Activated effector memory CD4-positive, alpha-beta T cell treated with Interleukin-2 at 50 U/mL for 16 hours (primary cell): ENCODE measurements at places on chromosomes 16 and 17.
A peak's percentile ranks its signal among the peaks of the same experiment; 100 is the strongest.

GRCh38 chr16:85710732-85711131 lies 22.0 kb upstream of the GINS2 start:
- DNase-seq, result no peak

DNA sequence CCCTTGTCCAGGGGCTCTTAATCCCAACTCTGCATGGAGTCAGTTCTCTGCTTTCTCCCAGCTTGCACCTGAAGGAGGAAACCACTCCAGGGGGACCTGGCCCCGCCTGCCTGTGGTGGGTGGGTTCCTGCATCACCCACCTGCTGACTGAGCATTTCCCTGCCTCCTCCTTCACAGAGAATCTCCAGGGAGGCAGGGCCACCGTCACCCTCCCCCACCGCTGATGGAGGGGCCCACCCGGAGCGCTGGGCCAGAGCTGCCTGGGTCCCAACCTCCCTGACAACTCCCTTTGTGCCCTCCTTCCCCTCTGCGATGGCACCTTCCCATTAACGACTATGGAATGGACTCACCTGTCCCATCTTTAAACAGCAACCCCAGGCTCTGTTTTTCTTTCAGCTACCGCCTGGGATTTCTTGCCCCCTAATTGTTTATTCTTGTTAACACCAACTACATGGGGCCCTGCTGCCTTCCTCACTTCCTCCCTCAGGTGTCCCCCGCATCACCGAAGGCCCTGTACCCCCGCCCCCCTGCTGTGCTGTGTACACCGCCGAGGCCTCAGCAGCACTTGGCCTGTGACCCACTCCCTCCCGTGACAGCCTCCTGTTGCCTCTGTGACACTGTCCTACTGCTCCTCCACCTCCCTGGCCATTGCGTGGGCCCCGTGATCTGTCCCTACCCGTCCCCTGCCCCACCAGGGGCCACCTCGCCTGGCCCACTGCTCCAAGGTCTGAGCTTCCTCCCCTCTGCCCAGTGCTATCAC lies 842 bp upstream of the TEDC2 start:
- no peak for DNase-seq

DNA sequence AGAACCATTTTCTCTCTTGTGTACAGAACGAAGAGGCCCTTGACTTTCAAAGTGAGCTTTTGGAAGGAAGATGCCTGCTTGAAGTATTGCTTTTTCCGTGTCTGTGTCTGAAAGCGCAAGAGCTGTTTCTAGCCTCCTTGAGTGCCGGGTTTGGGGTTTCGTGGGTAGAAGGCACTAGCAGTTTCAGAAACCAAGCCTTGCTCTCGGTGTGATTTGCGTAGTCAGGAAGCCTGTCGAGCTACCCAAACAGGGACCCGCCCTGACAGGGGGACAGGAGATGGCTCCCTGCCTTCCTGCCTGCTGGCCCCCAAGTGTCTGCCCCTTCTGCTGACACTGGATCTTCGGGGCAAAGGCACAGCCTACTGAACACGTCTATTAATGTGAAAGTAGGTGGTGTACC lies 322.0 kb downstream of the MAF start:
- peak; percentile 65 for DNase-seq

DNA sequence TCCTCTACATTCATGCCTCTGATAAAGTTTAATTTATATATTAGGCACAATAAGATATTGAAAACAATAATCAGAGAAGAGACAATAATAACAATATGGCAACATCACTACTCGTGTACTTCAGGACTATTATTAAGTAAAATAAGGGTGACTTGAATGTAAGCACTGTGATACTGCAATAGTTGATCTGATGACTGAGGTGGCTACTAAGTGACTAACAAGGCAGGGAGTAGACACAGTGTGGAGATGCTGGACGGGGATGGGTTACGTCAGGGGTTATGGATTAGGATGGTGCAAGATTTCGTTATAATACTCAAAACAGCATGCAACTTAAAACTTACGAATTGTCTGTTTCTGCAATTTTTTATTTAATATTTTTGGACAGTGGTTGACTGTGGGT lies 32.5 kb downstream of the CYLD start:
- no peak for DNase-seq

DNA sequence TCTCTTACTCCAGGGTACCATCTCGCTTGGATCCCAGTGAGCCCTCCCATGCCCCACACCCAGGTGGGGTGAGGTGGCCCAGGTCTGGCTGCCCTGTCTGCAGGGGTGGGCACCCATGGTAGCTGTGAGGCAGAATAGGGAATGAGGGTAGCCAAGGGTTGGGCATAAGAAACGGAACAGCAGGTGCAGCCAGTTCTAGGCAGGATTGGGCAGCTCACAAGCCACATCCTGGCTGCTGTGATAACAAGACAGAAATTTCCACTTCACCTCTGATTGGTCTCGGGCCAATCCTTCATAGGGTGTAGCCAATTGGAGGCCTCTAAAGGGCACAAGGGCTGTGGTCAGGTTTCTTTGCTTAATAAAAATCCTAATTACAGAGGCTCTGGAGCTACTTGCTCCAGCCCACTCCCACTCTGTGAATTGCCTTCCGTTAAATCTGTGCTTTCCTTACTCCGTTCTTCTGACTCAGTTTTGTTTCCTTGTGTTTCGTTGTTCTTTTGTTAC lies 1.5 kb upstream of the ARHGDIG start:
- peak; percentile 9 for DNase-seq

GRCh38 chr17:47231334-47231733 lies 22.2 kb downstream of the MYL4 start:
- DNase-seq, result no peak

DNA sequence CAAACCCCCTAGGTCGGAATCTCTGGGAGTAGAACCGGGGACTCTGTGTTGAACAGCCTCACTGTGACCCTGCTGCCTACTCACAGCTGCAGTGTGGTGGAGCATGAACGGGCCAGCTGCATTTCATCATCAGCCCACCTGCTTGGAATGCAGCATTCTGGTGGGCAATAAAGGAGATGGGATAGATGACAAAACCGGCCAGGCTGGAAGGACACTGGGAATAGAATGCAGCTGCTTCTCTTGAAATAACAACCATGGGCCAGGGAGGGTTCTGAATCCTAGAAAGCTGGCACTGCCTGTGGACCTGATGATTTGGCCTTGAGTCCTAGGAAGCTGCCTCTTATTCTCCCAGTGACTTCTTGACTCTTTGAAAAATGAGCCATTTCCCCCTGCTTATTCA lies 23.5 kb downstream of the CFAP97D1 start:
- DNase-seq, result no peak

DNA sequence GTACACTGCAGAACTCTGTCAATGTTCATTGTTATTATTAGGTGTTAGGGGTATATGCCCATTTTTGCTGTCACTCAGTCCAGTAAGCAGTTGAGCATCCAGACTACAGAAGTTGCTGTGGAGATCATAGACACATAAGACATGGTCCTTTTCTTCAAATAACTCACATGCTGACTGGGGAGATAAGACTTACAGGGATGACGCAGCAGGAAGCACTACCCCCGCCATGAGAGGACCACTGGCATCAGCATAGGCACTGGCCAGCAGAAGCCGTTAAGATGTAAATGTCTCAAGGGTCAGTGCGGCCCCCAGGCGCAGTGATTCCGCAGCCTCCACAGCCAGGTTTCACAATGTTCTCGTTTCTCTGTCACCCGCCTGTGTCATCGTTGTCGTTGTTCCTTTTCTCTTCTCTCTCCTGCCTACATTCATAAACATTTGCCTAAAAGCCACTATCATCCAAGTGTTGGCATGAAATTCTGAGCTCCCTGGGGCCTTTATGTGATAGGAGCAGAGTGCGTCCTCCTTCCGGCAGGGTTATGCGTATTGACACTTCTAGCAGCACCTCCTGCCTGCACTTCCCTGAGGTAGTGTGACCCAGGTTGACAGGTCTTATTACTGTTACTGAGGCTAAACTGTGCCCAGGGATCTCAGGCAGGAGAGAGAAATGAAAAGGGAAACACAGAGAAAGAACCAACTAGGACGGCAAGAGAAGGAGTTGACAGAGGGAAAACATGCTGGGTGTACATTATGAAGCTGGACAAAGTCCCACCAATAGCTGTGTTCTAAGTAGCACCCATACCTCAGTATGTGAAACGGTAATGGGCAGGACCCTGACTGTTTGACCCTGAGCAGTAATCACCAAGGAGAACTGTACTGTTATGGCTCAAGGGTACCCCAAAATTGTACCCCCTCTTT lies 17.9 kb downstream of the TANGO6 start:
- no peak for DNase-seq

DNA sequence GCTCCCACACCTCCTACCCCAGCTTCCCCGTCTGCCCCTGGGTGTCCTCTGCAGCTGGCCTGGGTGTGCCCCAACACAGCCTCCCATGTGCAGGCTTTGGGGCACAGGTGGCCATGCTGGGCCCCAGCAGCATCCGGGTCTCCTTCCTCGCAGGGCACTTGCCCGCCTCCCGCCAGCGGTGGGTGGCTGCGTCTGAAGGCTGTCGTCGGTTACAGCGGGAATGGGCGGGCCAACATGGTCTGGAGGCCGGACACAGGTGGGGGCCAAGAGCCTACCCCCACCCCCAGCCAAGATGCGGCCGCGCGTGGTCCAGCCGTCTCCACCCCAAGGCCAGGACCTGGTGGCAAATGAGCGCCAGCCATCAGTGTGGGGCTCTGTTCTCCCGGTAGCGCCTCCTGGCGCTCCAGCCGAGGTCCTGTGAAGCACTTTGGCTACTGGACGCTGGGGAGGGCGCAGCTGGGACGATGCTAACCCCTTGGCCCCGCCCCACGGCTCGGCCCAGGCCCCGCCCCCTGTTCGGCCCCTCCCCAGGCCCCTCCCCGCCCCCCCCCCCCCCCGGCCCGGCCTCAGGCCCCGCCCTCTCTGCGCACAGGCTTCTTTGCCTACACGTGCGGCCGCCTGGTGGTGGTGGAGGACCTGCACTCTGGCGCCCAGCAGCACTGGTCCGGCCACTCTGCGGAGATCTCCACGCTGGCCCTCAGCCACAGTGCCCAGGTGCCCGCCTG lies 7.3 kb upstream of the RHOT2 start:
- DNase-seq, result peak; percentile 34

- DNase-seq, result no peak
Measured at GRCh38 chr16:24723663-24724062, 5.8 kb upstream of the TNRC6A start.

DNA sequence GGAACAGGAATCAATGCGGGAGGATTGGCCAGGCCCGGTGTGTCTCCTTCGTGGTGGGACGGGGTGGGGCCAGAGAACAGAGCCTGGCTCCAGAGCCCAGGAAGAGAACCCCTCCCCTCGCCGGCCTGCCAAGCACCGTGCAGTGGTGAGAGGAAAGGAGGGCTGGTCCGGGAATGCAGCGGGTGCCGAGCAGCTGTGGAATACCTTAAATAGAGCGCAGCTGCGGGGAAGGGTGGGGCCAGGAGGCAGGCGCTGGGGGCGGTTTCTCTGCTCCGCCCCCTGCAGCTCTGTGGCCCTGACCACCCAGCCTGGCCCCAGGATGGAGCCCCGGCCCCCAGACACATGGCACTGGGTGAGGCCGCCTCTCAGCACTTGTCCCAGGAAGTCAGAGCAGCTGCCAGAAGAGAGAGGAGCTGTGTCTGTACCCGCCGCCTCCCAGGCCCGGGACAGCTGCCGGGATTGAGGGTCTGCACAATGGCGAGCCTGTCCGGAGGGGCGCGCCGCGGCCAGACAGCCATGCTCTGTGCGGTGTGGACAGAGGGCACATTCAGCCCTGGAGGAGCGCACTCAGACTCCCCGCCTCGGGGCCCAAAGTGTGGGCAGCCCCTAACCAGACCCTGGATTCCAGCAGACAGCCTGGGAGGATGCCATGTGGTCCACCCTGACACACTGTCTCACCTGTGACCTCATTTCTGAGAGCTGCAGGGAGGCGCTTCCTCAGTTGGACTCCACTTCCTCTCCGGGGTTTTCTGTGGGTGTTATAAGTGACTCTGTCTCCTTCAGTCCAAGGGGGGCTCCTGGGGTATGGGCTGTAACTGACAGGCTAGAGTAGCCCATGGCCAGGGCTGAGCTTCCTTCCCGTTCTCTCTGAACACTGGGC lies 268.8 kb downstream of the SEC14L1 start:
- peak; percentile 38 for DNase-seq

DNA sequence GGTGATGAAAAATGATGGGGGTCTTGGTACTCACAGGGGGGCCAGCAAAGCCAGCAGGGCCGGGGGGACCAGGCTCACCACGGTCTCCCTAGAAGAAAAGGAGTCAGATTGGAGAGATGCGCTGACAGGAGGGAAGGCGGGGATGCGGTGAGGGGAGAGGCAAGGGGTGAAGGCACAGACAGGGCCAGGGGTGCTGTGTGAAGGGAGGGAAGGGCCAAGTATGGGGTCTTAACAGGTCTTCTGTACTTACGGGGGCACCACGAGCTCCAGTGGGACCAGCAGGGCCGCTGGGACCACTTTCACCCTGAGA lies 11.2 kb downstream of the COL1A1 start:
- no peak for DNase-seq

GRCh38 chr16:50335196-50335958 lies 33.4 kb downstream of the BRD7 start:
- no peak for DNase-seq
